Amygdala (tissue), 56 donors: ENCODE measurements at places on chromosomes 1 and 21.

- no peak for DNase-seq
Measured at GRCh38 chr1:231628207-231628876, 1.8 kb downstream of the DISC1 start.

GRCh38 chr1:153773096-153773921 is 1.9 kb upstream of the SLC27A3 start:
- no peak for DNase-seq

- no peak for DNase-seq
Measured at GRCh38 chr1:111441573-111442192, 7.4 kb downstream of the WDR77 start.

DNA sequence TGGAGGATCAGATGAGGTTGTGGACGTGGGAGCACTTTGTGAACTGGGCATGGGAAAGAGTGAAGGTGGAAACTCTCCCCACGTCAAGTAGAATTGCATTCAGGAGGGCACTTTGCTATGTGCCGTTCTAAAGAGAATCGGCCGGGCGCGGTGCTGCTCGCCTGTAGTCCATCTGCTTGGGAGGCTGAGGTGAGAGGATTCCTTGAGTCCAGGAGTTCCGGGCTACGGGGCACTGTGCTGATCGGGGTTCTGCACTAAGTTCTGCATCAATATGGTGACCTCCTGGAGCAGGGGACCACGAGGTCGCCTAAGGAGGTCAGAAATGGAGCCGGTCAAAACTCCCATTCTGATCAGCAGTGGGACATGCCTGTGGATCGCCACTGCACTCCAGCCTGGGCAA is 141.9 kb downstream of the PEX14 start:
- no peak for DNase-seq

DNA sequence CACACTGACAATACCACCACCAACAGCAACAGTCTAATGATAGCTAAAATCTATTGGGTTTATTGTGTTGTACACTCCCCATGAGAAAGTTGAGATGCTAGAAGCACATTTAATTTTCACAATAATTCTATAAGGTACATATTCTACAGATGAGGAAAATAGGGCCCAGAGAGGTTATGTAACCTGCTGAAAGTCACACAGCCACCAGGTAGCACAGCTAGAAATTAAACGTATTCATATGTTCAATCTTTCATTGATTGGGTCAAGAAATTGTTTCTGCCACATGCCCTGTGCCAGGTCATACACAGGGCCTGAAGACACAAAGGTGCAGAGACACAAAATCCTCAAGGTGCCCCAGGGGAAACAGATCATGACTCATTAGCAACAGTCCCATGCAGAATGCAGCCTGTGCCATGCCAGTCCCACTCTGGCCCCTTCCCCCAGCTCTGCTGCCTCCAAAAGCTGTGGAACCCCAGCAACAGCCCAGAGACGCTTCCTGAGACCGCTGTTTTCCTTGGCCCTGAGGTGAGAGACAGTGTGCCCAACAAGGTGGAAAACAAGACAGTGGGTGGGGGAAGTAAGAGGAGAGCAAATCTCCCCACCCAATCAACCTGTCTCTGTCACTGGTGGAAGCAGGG is 32.1 kb downstream of the GJA4 start:
- DNase-seq = no peak

DNA sequence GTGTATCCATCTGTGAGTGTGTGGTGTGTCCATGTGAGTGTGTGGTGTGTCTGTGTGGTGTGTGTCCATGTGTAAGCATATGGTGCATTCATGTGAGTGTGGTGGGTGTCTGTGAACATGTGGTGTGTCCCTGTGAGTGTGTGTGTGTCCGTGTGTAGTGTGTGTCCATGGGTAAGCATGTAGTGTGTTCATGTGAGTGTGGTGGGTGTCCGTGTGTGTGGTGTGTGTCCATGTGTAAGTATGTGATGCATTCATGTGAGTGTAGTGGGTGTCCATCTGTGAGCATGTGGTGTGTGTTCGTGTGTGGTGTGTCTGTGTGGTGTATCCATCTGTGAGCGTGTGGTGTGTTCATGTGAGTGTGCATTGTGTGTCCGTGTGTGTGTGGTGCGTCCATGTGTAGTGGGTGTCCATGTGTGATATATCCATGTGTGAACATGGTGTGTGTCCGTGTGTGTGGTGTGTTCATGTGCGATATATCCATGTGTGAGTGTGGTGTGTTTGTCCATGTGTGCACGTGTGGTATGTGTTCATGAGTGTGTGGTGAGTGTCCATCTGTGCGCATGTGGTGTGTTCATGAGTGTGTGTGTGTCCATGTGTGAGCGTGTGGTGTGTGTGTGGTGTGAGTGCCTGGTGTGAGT is 12.3 kb downstream of the SLC19A1 start:
- no peak for DNase-seq

DNA sequence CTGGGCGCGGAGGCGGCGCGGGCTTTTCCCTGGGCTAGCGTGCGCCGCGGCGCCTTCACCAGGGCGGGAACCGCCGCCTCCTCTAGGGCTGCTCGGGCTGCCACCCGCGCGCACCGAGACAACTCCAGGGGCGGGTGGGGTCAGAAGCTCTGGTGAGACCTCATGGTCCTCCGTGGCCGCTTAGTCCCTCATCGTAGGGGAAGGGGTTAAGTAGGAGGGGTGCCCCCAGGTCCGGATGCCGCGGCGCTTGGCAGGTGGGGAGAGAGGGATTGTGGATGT is 559 bp downstream of the SERTAD4 start:
- DNase-seq = peak; percentile 49
